Hematopoietic multipotent progenitor cell treated with erythropoietin and hydrocortisone succinate and interleukin-3 and kit ligand, for 17 days (in vitro differentiated cells): ENCODE measurements at places on chromosomes 2 and 18.

DNA sequence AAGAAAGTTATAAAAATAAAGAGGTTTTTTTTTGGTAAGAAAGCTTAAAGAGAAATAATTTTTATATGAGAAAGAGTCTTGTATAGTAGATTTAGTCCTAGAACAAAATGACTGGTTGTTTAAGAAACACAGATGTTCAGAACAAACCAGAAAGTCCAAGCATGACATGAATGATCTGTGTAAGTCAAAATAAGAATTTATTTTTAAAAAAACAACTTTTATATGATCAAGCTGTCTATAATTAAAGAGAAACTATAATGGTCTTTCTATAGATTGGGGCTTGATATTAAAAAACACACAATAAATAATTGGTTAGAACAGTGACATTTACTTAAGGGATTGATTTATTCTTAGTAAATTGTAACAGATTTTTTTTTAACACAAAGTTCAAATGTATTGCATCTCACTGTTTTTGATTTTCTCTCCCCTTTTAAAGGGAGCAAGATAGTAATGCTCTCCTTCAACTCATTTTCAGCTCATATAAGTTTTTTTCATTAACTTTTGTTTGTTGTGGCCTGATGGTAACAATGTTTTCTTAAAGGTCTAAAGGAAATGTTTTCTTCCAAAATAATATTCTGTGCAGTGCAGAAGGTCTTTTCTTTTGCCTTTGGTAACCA is 1256.8 kb downstream of the LRP1B start:
- no peak for DNase-seq

DNA sequence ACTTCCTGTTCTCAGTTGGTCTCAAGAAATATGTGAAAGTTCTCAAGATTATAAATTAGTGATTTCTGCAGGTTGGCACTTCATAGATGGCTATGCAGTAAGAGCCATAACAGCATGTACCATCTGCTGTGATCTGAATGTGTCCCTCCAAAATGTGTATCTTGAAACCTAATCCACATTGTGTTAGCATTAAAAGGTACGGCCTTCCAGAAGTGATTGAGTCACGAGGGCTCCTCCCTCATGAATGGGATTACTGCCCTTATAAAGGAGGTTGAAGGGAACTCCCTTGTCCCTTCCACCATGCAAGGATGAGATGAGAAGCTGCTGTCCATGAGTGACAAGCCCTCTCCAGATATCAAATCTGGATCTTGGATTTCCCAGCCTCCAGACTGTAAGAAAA is 45.0 kb downstream of the METTL4 start:
- DNase-seq, result no peak

DNA sequence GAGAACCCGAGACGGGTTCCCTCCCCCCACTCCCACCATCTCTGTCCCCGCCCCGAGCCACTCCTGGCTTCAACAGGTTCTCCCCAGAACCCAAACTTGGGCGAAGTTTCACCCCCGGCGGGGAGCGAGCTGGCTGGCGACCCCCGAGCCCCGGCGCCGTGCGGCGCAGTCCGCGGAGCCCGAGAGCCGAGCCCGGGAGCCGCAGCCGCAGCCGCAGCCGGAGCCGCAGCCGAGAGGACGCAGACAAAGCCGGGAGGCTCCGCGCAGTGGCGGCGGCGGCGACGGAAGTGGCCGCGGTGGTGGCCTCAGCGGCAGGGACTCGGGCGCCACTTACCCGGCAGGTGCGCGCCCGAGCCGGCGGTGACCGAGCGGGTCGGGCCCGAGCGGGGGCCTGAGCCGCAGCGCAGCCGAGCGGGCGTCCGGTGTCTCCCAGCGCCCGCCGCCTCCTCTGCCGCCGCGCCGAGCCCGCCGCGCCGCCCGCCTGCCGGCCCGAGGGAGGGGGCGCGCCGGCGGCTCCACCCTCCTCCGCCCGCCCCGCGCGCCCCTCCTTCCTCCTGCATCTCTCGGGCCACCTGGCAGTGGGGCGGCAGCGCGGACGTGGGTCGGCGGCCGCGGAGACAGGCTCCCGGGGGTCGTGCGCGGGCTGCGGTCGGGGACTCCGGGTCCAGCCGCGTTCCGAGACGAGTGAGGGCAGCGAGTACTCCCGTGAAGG is at the start of gene ECEL1:
ECEL1 (minus strand) TSS at position 450 of the 712 bp plus-strand sequence. CDS start 1,181 bp downstream, outside the sequence.
- DNase-seq, result no peak

GRCh38 chr2:48699348-48699930 is 56.1 kb downstream of the LHCGR start:
- DNase-seq, result no peak

DNA sequence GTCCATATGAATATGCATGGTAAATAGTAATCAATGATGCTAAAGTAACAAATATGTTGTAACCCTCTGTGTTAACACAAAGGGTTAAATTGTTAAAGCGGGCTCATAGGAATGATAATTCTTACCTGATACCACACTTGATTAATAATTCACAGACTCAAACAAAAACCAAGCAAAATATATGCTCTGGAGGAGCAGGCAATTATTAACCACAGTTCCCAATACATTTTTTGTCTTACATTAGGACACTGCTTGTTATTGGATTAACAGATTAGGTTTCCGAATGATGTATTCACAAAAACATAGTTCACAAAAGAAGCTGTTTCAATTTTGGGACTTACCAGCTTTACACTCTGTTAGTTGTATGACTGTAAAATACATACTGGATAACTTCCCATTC is 300.9 kb upstream of the LRRTM4 start:
- DNase-seq, result no peak

DNA sequence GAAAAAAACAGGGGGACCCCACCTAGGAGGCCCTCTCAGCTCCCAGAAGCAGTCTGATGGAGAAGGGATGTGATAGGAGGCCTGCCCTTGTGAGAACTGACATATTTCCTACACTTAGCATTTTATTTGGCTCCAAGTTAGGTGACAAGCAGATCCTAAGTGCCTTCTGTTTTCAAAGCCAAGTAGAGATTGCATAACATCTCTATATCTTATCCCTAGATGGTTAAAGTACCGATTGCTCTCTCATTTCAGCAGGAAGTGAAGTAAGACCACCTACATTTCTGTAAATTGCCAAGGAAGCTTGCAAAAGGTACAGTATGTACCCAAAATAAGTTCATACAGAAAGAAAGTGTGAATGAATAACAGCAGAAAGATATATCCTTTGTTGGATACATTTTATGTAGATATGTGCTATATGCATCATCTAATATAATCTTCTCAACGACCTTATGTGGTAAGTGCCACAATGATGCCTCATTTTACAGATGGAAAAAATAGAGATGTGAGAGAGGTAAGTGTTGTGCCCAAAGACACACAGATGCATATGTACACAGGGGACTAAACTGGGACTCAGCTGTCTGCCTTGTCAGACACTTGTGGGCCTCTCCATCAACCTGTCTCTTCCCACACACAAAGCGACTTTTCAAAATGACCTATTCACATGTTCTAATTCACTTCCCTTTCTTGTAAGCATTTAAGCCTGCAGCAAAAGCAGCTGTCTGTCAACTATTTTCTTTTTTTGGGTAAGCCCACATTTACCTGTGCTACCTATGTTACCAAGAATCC is 38.9 kb downstream of the DHRS9 start:
- no peak for DNase-seq

- no peak for DNase-seq
These were observed 3.1 kb downstream of the KCNE4 start for GRCh38 chr2:223055140-223055539.

DNA sequence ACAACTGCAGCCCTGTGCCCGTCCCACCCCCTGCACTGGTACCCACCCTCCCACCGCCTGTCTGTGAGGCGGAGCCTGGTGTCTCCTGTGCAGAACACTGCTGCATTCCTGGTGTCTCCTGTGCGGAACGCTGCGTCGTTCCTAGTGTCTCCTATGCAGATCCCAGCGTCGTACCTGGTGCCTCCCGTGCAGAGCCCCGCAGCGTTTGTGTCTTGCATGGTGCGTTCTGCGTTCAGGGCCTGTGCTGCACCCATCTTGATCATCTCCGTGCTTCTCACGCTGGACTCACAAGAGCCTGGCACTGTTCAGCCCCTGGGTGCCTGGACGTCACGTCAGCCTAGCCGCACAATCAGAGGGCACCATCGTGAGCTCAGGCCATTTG is 248.6 kb upstream of the SALL3 start:
- DNase-seq, result no peak

GRCh38 chr2:41283079-41283775 is 764.6 kb upstream of the PKDCC start:
- DNase-seq, result no peak

DNA sequence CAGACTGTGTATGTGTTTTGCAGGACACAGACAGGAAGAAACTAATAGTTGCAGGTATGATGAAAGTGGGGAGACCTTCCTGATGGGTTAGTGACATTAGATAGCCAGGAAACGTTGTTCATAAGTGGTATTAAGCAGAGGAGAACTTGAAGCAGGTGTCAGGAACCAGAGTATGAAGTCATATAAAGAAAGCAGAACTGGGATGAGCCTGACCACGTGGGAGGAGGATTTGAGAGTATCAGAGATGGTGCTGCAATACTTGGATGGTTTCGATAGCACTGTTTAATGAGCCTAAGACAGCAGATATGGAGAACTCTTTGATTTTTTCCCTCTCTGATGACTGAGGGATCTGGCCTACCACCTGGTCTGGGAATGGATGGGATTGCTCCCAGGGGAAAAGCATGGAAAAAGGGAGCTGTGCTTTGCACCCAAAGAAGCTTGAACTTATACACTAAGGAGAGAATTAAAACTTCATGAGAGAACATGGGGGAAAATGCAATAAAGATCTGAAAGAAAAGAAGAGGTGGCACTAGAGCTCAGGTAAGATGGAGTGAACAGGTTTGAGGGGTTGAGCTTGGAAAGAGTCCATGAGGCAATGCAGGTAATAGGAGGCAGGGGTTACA is 226.0 kb upstream of the LRRTM1 start:
- DNase-seq, result no peak

DNA sequence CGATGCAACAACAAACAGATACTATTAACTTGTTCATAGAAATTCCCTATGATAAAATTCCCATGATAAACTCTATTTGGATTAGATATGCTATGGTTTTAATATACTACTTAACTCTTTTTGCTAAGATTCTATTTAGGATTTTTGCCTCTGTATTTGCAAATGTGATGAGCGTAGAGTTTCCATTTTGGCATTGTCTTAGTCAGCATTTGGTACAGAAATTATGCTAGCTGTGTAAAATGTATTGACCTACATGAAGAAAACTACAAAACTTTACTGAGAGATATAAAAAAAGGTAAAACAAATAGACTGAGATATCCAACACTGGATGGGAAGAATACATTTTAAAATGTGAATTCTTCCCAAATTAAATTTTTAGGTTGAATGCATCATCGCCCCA is 29.8 kb upstream of the ARL4C start:
- no peak for DNase-seq

- no peak for DNase-seq
These were observed 171.3 kb downstream of the CDH7 start for GRCh38 chr18:65922103-65922502.

- no peak for DNase-seq
These were observed 308.7 kb downstream of the LPIN1 start for GRCh38 chr2:12054956-12055618.

GRCh38 chr2:102449370-102449974 is 23.6 kb upstream of the SLC9A4 start:
- DNase-seq, result no peak

DNA sequence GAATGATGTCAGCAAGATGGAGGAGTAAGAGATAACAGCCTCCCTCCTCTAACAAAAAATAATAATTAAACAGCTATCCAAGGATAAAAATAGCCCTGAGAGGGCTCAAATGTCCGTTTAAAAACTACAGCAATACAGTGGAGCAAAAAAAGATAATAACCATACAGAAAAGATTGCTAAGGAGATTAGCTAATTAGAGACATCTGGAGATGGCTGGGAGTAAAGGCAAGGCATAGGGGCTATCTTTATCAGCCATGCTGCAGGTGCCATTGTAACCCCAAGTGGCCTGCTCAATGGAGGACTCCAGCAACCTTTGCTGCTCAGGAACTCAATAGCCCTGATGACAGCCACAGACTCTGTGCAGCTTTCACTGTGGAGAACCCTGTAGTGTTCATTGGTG is 42.7 kb downstream of the MDH1 start:
- DNase-seq, result no peak

- no peak for DNase-seq
These were observed 340.2 kb downstream of the FIGN start for GRCh38 chr2:163395602-163396001.

DNA sequence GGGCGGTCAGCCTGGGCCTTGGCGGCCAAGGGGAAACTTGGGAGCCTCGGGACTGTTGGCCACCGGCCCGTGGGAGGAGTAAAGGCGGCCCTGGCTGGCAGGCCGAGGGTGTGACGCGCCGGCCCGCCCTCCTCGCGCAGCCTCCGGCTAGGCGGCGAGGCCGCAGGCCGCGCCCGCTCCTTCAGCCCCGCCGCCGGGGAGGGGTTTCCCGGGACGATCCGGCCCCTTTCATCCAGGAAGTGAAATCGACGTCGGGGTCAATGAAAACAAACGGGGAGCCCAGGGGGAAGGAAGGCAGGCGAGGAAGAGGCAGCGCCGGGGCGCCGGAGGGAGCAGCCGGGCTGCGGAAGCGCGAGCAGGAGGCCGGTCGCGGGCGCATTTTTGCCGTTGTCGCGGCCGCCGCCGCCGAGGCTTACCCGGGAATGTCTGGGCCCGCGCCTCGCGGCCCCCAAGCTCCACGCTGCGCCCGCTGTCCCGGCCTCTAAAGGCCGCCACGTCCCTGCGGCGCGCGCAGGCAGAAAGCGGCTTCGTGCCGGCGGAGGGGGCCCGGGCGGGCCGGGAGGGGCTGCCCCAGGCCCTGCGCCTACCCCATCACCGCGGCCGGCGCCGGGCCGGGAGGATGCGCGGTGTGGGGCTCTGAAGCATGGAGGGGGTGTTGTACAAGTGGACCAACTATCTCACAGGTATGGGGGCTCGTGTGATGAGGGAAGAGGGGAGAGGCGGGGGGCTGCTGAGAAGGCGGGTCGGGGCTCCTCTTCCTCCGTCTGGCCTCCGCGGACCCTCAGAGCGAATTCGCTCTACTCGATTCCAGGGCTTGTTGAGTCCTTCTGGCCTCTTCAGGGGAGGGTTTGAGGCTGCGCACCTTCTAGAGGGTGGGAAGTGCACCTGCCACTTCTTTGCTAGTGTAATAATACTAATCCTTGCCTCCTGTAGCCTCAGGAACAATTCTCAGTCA is at the start of gene PLEKHA3:
PLEKHA3 (plus strand) TSS at position 231 of the 955 bp plus-strand sequence; CDS start at position 644, 413 bp downstream.
- DNase-seq, result peak; percentile 84

DNA sequence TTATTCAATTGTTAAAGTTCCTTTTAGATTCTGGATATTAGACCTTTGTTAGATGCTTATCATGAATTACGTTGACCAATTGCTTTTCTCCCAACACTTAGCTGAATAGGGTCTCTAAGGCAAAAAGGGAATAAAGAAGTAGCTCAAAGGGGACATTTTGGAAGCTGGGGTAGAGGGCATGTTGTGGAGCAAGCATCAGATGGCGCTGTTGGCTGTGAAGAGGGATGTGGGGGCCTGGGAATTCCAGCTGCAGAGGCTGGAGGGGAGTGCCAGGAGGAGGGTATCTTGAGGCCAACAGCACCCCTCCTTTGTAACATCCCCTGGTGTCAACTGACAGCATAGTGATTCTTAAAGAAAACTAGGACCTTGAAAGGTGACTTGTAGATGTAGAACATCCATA is 198.2 kb downstream of the ADCYAP1 start:
- DNase-seq, result no peak

GRCh38 chr2:79984476-79984875 is 320.1 kb downstream of the LRRTM1 start:
- DNase-seq, result no peak
